ENCODE measurements at places on chromosomes 7 and 10. TPM values are rescaled to one million over a fixed set of nuclear protein-coding genes. Genes with fewer than 3 reads are reported as not detected.

HACD1 gene
- total RNA-seq, result 20.2 TPM

SLC35G1 gene
- 3.1 TPM for total RNA-seq

SEMA3E gene
- total RNA-seq, result 0.57 TPM

SYT15B gene
- total RNA-seq, result not detected

CLCN1 gene
- total RNA-seq, result not detected

GBX1 gene
- not detected for total RNA-seq

PRLHR gene
- total RNA-seq, result not detected

C10orf143 gene
- total RNA-seq, result 0.34 TPM

EPO gene
- total RNA-seq, result not detected

CALHM3 gene
- total RNA-seq, result not detected

FKBP6 gene
- not detected for total RNA-seq

MALRD1 gene
- not detected for total RNA-seq

LEP gene
- 0.28 TPM for total RNA-seq

UBE2D1 gene
- total RNA-seq, result 19.0 TPM

IFT22 gene
- 16.3 TPM for total RNA-seq

PDE1C gene
- total RNA-seq, result under 0.01 TPM

MSS51 gene
- 0.68 TPM for total RNA-seq

SPDYE16 gene
- not detected for total RNA-seq

TAS2R41 gene
- not detected for total RNA-seq

OR6B1 gene
- not detected for total RNA-seq

IFIT1B gene
- total RNA-seq, result not detected

NEUROD6 gene
- total RNA-seq, result not detected

GSAP gene
- total RNA-seq, result 14.0 TPM

ALOX5 gene
- total RNA-seq, result 5.6 TPM

PKD1L1 gene
- under 0.01 TPM for total RNA-seq

CALHM1 gene
- total RNA-seq, result not detected

ACBD5 gene
- 28.7 TPM for total RNA-seq

ADAP1 gene
- 9.9 TPM for total RNA-seq

TMEM273 gene
- total RNA-seq, result 0.34 TPM

SRGN gene
- total RNA-seq, result 1.7 TPM

AGFG2 gene
- 3.4 TPM for total RNA-seq

TCF7L2 gene
- total RNA-seq, result 3.1 TPM

HIPK2 gene
- total RNA-seq, result 39.1 TPM

SLC26A3 gene
- total RNA-seq, result 0.14 TPM

CYP3A4 gene
- not detected for total RNA-seq

C10orf95 gene
- total RNA-seq, result 4.4 TPM

BLNK gene
- total RNA-seq, result 10.6 TPM

MYH16 gene
- 0.36 TPM for total RNA-seq

AKR1C8 gene
- not detected for total RNA-seq

TMEM176B gene
- total RNA-seq, result not detected

TEX47 gene
- total RNA-seq, result not detected
